Activated T-cell treated with anti-CD3 and anti-CD28 coated beads, Interleukin-2, amount 50 U/mL, for 72 hours (primary cell): ENCODE measurements at places on chromosomes 2 and 18. TPM values are rescaled to one million over a fixed set of nuclear protein-coding genes. Genes with fewer than 3 reads are reported as not detected.

GRCh38 chr2:15043336-15044058 lies 411.0 kb downstream of the LRATD1 start:
- peaks cover 31% of the 10 kb centered on the region for H3K27me3 ChIP-seq
- H3K4me1 ChIP-seq: peaks cover 16% of the 10 kb centered on the region
- no peak overlapping the region for H3K4me3 ChIP-seq
- H3K27ac ChIP-seq: no peak overlapping the region
- no peak for DNase-seq
- no peaks in the 10 kb centered on the region for H3K36me3 ChIP-seq

Gene MALL
- total RNA-seq: not detected

GRCh38 chr2:101779656-101780055 lies 82.1 kb downstream of the MAP4K4 start:
- peak overlapping the region; percentile 48 for H3K4me3 ChIP-seq
- H3K36me3 ChIP-seq: no peaks in the 10 kb centered on the region
- no peak for DNase-seq
- no peaks in the 10 kb centered on the region for H3K27me3 ChIP-seq

DNA sequence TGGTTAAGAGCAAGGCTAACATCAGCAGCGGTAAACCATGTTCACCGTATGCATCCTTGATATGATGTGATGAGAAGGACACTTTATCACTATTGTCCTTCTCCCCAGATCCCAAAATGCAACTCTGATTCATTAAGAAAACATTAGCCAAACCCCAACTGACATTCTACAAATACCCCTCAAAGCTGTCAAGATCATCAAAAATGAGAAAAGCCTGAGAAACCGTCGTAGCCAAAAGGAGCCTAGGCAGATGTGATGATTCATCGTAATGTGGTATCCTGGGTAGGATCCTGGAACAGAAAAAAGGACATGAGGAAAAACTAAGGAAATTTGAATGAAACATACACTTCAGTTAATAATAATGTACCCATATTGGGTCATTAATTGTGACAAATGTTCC lies 67.3 kb upstream of the ST6GAL2 start:
- no peaks in the 10 kb centered on the region for H3K27me3 ChIP-seq
- no peak overlapping the region for H3K27ac ChIP-seq
- DNase-seq: no peak
- H3K4me1 ChIP-seq: no peaks in the 10 kb centered on the region
- no peaks in the 10 kb centered on the region for H3K36me3 ChIP-seq

DNA sequence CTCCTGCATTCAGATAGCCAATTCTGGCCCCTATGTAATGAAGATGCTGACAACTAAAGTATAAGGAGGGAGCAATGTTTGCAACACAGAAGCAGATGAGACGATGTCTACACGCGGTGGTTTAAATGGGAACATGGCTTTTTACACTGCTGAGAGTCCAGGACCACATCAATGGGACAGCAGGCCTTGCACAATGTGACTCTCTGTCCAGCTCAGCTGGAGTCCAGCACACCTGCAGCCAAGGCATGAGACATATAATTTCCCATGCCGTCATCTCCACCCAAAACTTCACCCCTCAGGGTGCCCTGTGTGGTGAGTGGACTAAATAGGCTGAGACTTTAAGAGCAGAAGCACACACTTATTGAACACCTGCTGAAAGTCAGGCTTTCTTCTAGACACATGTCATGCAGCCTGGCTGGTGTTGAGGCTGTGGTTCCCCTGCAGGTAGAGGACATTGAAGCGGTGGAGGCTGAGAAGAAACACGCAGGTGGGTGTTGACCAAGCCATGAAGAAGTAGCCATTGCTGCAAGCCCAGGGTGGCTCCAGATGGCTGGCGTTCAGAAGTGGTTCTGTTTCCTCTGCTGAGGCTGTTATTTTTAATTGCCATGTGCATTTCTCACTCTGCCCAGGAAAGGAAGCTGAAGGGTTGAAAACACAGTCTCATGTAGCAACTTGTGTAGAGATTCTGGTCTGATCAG lies 345.6 kb downstream of the MYCN start:
- H3K36me3 ChIP-seq: no peaks in the 10 kb centered on the region
- no peak overlapping the region for H3K4me3 ChIP-seq
- no peaks in the 10 kb centered on the region for H3K4me1 ChIP-seq

DNA sequence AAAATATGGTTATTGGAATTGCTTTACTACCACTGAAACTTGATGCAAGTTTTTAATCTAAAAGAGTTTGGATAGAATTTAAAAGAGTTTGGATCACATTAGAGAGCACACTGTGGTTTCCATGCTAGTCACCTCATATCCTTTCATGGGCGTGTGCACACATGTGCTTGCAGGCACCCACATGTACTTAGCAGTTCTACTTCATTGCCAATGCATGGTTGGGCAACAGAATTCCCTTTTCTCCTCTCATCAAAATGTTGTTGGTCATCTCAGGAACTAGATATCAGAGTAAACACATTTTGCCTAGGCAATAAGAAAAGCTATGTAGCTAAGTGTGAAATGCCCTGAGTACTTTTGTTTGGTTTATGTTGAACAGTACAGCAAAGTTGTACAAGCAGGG lies 254.1 kb upstream of the RASGRP3 start:
- H3K4me3 ChIP-seq: no peak overlapping the region
- H3K27ac ChIP-seq: no peak overlapping the region
- peaks cover 14% of the 10 kb centered on the region for H3K4me1 ChIP-seq
- DNase-seq: no peak
- H3K36me3 ChIP-seq: peaks cover 2% of the 10 kb centered on the region

GRCh38 chr2:111705711-111706336 lies 178.2 kb downstream of the ANAPC1 start:
- peak overlapping the region; percentile 45 for H3K4me3 ChIP-seq
- DNase-seq: peak; percentile 76
- H3K36me3 ChIP-seq: no peaks in the 10 kb centered on the region
- peaks cover 36% of the 10 kb centered on the region for H3K27me3 ChIP-seq
- H3K4me1 ChIP-seq: peaks cover 81% of the 10 kb centered on the region
- peak overlapping the region; percentile 25 for H3K27ac ChIP-seq

GRCh38 chr18:31162419-31162793 lies 250 bp downstream of the DSC1 start:
- no peaks in the 10 kb centered on the region for H3K27me3 ChIP-seq
- peak overlapping the region; percentile 53 for H3K4me3 ChIP-seq
- no peaks in the 10 kb centered on the region for H3K36me3 ChIP-seq
- H3K27ac ChIP-seq: no peak overlapping the region

DNA sequence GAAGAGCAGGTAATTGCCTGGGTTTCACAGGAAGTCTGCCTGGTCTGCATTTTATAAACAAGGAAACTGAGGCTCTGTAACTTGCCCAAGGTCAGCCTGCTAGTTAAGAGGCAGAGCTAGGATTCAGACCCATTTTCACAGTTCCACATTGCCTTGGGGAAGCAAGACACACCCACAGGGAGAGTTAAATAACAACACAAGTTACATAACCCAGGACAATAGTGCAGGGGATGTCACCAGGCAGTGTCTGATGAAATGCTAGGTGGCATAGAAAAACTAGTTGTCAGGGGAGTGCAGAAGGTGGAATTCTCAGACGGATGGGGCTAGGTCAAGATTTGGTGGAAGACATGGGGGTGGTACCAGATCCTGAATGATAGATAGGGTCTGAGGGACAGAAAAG lies 69.7 kb downstream of the PRKCE start:
- no peak overlapping the region for H3K27ac ChIP-seq
- no peak overlapping the region for H3K4me3 ChIP-seq
- no peak for DNase-seq
- peaks cover 12% of the 10 kb centered on the region for H3K4me1 ChIP-seq

Gene DYNAP
- not detected for total RNA-seq

- H3K27ac ChIP-seq: no peak overlapping the region
- DNase-seq: no peak
- no peaks in the 10 kb centered on the region for H3K27me3 ChIP-seq
- no peak overlapping the region for H3K4me3 ChIP-seq
Measured at GRCh38 chr2:202589582-202589949, 45.2 kb upstream of the FAM117B start.

Gene SLC40A1
- 4.5 TPM for total RNA-seq

Gene IL1B
- not detected for total RNA-seq

DNA sequence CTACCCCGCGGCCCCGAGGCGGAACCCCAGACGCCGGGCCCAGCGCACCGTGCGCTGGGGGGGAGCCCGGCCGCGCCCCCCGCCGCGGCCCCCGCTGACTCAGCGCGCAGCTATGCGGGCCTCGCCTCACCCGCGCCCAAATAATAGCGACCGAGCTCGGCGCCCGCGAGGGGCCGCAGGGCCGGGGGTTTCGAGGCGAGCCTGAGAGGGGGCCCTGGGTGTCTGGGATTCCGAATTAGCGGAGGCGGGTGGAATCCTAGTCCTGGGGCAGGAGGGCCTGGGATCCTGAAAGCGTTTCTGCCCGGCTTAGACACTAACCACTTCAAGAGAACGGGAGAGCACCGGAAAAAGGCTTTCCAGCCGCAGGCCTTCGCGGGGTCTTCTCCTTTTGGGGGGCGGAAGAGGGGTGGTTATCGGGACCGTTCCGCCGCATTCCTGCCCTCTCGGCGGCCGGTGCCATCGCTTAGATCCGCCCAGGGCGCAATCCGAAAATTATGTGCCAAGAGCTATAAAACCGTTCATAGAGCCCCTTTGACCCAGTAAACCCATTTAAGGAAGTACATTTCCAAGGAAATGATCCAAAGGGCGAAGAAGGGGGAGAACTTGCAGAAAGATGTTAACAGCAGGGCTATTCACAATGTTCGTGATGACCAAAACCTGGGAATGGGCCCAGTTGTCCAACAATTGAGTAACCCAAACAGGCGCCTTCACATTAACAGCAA lies 681 bp upstream of the ROCK2 start:
- peaks cover 21% of the 10 kb centered on the region for H3K4me1 ChIP-seq
- peak overlapping the region; percentile 75 for H3K4me3 ChIP-seq
- no peak for DNase-seq
- H3K36me3 ChIP-seq: peaks cover 3% of the 10 kb centered on the region
- H3K27me3 ChIP-seq: no peaks in the 10 kb centered on the region
- peak overlapping the region; percentile 76 for H3K27ac ChIP-seq

Gene TRIM54
- 0.36 TPM for total RNA-seq

GRCh38 chr2:219119422-219120043 lies 41.1 kb downstream of the NHEJ1 start:
- H3K27ac ChIP-seq: no peak overlapping the region
- DNase-seq: peak; percentile 64
- no peak overlapping the region for H3K4me3 ChIP-seq
- H3K4me1 ChIP-seq: peaks cover 5% of the 10 kb centered on the region
- no peaks in the 10 kb centered on the region for H3K36me3 ChIP-seq

Gene CFAP65
- not detected for total RNA-seq

Gene CCDC74A
- total RNA-seq: 2.1 TPM

DNA sequence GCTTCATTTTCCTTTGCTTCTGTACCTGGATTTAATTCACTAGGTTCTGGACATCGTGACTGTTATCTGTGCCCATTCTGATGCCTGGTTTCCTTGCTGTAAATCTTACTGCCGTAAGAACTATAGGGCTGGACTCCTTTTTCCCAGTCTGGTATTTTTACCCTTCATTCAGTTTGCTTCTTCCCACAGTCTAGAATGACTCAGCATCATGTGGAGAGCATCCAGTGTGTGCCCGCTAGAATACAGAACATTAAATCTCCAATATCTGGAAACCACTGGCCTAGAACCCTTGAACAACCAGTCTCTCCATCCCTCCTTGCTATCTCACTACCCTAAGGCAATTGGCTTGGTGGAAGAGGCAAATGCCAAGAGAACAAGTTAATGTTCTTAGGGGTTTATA lies 1075.4 kb upstream of the ZEB2 start:
- no peaks in the 10 kb centered on the region for H3K4me1 ChIP-seq
- DNase-seq: no peak
- no peaks in the 10 kb centered on the region for H3K36me3 ChIP-seq
- H3K27me3 ChIP-seq: no peaks in the 10 kb centered on the region

Gene ESPNL
- total RNA-seq: 0.07 TPM

Gene OR6B2
- total RNA-seq: not detected
